Chondrocyte (in vitro differentiated cells): ENCODE measurements at places on chromosomes 13 and 19.
A peak's percentile ranks its signal among the peaks of the same experiment; 100 is the strongest.

- DNase-seq: no peak
Observed at GRCh38 chr19:37920591-37921450, 13.8 kb downstream of the SIPA1L3 start.

- no peak for DNase-seq
Observed at GRCh38 chr19:13226983-13227382, 76.8 kb downstream of the IER2 start.

- no peak for DNase-seq
Observed at GRCh38 chr19:14039181-14039580, 7.6 kb downstream of the IL27RA start.

GRCh38 chr19:33434886-33435705 is 61.6 kb downstream of the CEBPG start:
- peak; percentile 73 for DNase-seq

GRCh38 chr13:28357911-28358433 is 137.0 kb downstream of the FLT1 start:
- DNase-seq: no peak

DNA sequence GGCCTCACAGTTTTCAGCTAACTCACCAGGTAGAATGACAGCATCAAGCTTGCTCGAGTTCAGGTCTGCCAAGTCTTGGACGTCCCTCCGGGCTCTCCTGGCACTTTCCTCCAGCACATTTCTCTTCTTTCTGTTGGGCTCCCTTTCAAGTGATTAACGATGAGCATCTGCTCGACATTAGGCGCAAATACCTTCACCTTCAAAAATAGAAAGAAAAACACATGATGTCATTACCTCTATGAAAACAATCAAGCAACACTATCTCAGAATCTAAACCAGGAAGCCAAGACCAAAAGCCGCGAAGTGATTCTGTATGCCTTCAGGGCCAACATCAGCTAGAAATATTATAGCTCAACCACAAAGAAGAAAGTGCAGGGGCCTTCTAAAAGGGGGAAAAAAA is 15.4 kb upstream of the CLN5 start:
- DNase-seq: no peak

GRCh38 chr13:21234526-21234925 is 58.1 kb downstream of the MRPL57 start:
- no peak for DNase-seq

GRCh38 chr13:99258946-99259345 is 767 bp upstream of the GPR18 start:
- DNase-seq: no peak

- no peak for DNase-seq
Observed at GRCh38 chr19:41449865-41450178, 6.9 kb downstream of the ERICH4 start.

- no peak for DNase-seq
Observed at GRCh38 chr13:59398127-59398526, 765.6 kb downstream of the DIAPH3 start.

DNA sequence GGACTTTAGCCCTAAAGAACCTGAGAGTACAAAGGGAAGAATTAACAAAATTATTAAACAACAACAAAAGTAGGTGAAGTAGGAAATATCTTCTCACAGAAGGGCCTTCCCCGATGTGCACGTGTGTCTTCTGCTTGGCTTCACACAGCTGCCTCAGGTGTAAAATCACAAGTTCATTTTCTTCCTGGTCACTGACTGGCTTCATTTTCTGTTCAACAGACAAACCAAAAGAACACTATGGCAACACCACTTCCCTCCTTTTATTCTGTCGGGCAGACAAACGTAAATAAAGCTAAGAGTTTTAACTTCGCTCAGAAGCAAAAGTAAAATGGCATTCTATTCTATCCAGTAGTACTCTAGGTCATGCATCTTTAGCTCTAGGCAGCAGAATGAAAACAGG is 140.9 kb downstream of the TBC1D4 start:
- no peak for DNase-seq

DNA sequence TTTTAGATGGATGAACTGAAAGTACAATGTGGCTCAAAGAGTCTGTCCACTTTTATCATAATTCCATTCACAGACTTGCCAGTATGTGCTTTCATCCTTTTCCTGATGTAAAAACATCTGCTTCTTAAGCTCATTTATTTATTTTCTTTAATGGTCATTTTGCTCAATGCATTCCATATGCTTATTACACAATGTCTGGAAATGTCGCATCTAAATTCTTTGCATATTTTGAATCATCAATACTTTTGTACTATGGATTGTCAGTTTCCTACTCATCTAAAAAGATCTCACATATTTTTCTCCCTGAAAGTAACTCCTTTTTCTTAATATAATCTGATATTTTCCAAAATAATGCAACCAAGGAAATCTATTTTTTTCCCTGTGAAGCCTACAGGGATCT is 1315.8 kb downstream of the EFNB2 start:
- DNase-seq: no peak

GRCh38 chr13:99969919-99970650 is 1.5 kb downstream of the ZIC5 start:
- DNase-seq: no peak

- no peak for DNase-seq
Observed at GRCh38 chr13:41809962-41810361, 150.9 kb downstream of the VWA8 start.

- DNase-seq: no peak
Observed at GRCh38 chr19:47444388-47444821, 25.1 kb upstream of the MEIS3 start.

- DNase-seq: no peak
Observed at GRCh38 chr19:39328046-39328705, 7.5 kb upstream of the LRFN1 start.

DNA sequence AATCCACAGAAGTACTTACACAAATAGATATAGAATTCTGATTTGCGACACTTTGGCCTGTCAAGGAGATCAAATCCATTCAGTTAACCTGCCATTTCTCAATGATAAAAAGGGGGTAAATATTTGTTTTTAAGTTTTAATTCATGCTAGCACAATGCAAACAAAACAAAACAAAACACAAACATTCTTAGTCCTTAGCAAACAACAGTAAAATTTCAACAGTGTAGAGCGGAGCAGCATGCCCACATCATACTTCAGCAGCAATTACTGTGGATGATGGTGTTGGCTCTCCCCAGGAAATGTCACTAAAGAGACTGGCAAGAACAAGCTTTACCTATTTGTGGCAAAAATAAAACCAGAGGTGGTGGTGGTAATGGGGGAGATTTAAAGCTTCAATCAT is 625.2 kb upstream of the PCDH20 start:
- no peak for DNase-seq

GRCh38 chr13:46949211-46949610 is 52.4 kb upstream of the HTR2A start:
- no peak for DNase-seq

DNA sequence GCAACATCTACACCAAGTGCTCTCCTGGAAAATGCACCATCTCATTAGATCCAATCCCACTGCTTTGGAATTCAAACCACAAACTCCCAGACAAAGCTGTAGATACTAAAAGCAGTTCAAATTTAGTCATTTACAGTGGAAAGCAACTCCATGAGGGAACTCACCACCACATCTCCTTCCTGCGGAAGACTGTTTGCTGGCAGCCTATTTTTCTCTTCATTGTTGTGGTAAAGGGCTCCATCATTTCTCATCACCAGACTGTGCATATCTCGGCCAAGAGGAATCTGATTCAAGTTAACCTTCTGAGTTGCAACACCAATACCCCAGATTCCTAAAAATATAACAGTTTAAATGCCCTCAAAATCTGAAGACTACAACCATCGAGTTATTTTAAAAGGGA is 8.4 kb downstream of the SPRYD7 start:
- DNase-seq: no peak

GRCh38 chr13:20156702-20157101 is 4.2 kb downstream of the GJA3 start:
- DNase-seq: no peak

DNA sequence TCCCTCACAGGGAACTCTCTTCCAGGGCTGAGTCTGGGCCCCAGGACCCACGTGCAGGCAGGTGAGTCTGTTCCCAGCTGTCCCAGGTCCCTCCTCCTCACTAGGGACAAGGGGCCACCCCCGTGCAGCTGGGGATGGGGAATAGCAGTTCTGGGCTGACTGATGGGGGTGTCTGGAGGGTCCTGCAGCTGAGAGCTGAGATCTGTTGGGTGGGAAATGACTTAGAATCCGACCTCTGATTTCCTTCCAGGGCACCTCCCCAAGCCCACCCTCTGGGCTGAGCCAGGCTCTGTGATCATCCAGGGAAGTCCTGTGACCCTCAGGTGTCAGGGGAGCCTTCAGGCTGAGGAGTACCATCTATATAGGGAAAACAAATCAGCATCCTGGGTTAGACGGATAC is 461 bp downstream of the LILRA2 start:
- no peak for DNase-seq

GRCh38 chr19:2820112-2820702 is 539 bp downstream of the ZNF554 start:
- DNase-seq: no peak

DNA sequence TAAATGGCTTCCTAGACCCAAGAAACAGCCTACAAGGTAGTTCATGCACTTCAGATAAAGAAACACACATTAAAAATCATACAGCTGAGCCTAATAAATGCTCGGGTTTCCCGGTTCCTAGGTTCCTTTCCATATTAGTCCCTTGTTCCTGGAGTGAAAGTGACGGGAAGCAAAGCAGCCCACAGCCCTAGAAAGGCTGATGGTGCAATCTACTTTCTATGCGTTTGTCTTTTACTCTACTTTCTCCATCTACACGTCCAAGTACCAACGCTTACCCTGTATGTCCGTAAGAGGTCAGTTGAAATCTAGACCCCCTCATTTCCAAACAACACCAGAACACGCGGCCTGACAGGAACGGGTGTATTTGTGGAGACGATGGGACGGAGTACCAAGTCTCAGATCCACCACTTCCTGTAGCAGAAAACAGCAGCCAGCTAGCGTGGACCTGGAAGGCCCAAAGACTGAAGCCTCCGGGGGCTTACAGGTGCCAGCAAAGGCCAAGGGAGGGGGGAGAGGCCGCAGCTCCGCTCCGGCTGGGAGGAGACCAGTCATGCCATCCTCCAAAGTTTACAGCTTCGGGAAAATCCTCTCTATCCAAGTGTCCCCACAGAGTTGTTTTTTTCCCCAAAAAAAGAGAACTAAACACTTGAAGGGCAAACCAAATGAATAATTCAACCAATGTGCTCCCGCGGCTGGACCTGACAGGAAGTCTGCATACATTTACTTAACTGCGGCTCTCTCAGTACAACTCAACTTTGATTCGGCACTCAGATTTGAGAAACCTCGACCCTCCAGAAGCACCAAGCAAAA is 34.1 kb downstream of the STK24 start:
- DNase-seq: no peak

DNA sequence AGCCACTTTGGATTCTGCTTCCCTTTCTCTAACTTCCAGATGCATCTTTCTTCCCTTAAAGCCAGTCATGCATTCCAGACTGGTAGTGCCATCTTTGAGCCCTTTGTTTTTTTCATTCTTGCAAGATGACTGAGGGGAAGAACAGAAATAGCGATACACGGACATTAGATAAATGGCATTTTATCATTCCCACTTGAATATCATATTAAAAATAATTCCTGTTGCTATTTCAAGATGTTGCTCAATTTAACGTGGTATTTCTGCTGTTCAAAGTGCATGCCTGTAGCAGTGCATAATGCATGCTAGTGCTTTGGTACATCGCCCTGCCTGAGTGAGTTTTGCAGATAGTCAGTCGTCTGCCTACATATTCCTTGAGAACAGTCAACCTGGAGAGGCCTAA is 140.6 kb upstream of the FRY start:
- DNase-seq: no peak
